Neural progenitor cell (in vitro differentiated cells): ENCODE measurements at places on chromosomes 3 and 15.

DNA sequence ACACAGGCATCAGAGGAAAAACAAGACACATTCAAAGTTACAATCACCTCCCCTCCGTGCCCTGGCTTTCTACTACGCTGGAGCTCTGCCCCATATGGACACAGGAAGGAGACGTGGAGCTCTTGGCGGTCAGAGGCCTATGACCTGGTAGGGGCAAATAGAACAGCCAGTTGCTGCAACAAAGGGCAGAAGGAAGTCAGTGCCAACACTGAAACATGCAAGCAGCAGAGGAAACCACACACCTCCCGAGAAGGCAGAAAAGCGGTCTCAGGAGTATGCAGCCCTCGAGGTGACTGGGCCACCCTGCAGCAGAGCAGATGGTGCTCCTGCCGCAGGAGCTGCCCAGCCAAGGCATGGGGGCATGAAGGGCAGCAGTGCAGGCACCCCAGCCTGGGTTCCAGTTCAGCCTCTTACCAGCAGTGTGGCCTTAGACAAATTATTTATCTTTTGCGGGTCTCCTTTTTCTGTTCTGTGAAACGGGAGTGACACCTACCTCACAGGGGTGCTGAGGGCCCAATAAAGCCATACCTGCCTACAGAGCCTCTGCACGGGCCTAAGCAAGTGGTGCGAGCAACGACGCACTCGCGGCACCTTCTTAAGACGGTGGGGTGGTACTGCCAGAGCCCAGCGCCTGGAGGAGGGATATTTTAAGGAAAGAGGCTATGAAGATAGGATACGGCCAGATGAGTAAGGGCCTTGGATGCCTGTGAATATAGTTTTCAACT is 8.6 kb downstream of the ZXDC start:
- H3K4me3 ChIP-seq = no peak overlapping the region
- H3K36me3 ChIP-seq = peaks cover 15% of the 10 kb centered on the region
- H3K27ac ChIP-seq = no peak overlapping the region
- H3K27me3 ChIP-seq = no peaks in the 10 kb centered on the region
- H3K4me1 ChIP-seq = peaks cover under 1% of the 10 kb centered on the region

DNA sequence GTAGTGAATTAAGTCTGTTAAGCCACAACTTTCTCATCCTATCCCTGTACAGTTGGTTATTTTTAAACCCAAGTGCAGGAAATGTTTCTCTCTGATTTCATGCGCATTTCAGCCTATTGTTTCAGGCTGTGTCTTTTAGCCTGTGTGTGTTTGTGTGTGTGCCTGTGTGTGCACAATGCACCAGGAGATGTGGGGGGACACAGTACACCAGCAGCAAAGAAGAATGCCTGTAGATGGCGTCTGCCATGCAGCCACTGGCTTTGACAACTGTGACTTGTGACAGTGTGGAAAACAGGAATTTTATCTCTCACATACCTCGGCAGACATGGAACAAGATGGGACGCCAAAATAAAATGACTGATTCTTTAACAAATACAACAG is 43.6 kb upstream of the PLXNA1 start:
- H3K27ac ChIP-seq = no peak overlapping the region
- no peaks in the 10 kb centered on the region for H3K27me3 ChIP-seq
- H3K4me1 ChIP-seq = peaks cover 6% of the 10 kb centered on the region
- DNase-seq = peak; percentile 51
- no peaks in the 10 kb centered on the region for H3K36me3 ChIP-seq
- no peak overlapping the region for H3K4me3 ChIP-seq

DNA sequence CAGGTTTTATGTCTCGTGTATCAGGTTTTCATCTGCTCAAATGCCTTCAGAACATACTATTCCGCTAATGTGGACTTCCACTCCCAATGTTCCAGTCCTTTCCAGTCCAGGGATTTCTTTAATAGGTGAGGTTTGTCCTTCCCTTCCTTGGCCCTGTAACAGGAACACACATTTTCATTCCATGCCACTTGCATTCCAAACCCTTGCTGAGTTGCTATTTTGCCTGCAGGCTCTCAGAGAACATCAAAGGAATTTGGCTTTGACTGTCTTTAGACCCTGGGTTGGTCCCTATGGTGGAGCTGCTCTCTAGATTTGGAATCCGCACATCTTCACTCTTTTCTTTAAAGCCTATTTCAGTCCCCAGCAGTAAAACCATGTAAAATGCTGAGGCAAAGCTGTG is 12.3 kb upstream of the ALCAM start:
- DNase-seq = peak; percentile 52
- no peak overlapping the region for H3K27ac ChIP-seq
- H3K4me1 ChIP-seq = peaks cover 5% of the 10 kb centered on the region
- peak overlapping the region; percentile 57 for H3K4me3 ChIP-seq

DNA sequence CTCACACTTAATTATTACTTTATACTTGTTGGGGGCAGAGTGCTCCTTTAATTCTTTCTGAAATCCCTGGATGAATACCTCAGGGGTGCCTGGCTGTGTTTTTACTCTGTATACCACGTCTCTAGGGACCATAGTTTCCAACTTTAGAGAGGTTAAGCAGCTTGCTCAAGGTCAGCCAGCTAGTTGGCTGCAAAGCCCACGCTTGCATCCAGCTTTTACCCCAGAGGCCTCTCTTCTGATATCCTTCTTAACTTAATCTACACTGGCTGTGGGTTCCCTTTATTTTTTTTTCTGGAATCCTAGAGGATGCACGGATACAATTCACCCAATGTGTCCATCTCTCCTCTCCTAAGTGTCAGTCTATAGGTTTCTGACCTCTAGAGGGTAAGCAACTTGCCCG is 1.4 kb downstream of the PDZRN3 start:
- peaks cover 22% of the 10 kb centered on the region for H3K27me3 ChIP-seq
- no peak for DNase-seq
- peak overlapping the region; percentile 70 for H3K4me3 ChIP-seq
- peaks cover 22% of the 10 kb centered on the region for H3K4me1 ChIP-seq
- no peak overlapping the region for H3K27ac ChIP-seq

DNA sequence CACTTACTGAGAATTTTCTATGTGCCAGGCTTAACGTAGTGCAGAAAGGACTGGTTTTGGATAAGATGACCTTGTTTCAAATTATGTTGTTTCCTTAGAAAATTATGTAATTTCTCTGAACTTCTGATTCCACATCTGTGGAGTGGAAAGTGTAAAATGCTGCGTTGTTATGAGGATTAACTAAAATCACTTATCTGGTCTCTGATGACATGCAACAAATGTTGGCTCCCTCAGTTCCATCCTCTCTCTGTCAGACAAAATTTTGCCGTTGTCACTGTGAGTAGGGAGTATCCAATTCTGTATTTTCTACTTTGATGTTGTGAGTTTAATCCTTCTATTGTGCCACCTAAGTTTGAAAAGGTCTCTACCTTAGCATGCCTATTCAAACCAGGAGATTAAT is 175.5 kb downstream of the KCNMB2 start:
- no peak for DNase-seq
- H3K27me3 ChIP-seq = no peaks in the 10 kb centered on the region
- no peaks in the 10 kb centered on the region for H3K36me3 ChIP-seq
- no peak overlapping the region for H3K4me3 ChIP-seq
- H3K27ac ChIP-seq = no peak overlapping the region

GRCh38 chr3:30440880-30441279 is 165.5 kb upstream of the TGFBR2 start:
- peak; percentile 10 for DNase-seq
- H3K27ac ChIP-seq = no peak overlapping the region
- no peaks in the 10 kb centered on the region for H3K36me3 ChIP-seq
- H3K4me3 ChIP-seq = no peak overlapping the region
- H3K27me3 ChIP-seq = no peaks in the 10 kb centered on the region

- DNase-seq = peak; percentile 48
- H3K4me3 ChIP-seq = peak overlapping the region; percentile 95
- peak overlapping the region; percentile 81 for H3K27ac ChIP-seq
- peaks cover 12% of the 10 kb centered on the region for H3K4me1 ChIP-seq
- H3K27me3 ChIP-seq = no peaks in the 10 kb centered on the region
- peaks cover 34% of the 10 kb centered on the region for H3K36me3 ChIP-seq
Observed at GRCh38 chr3:172751175-172751704, 714 bp downstream of the ECT2 start.

DNA sequence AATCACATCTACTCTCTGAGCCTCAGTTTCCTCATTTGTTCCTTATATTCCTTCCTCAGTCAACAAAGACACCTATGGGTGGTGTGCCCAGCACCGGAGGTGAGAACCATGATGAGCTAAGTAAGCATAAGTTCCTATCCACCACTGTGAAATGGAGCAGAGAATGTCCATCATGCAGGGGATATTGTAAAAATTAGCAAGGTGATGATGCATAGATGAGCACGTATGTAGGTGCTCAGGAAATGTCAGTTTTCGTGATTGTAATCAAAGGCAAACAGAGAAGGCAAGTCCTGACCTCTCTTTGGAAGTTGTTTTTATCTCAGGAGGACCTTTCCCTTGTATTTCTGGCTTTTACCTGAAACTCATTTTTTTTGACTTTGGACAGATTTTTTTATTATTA is 165.4 kb downstream of the GHSR start:
- H3K36me3 ChIP-seq = no peaks in the 10 kb centered on the region
- no peaks in the 10 kb centered on the region for H3K27me3 ChIP-seq
- no peak overlapping the region for H3K4me3 ChIP-seq
- peaks cover 3% of the 10 kb centered on the region for H3K4me1 ChIP-seq

DNA sequence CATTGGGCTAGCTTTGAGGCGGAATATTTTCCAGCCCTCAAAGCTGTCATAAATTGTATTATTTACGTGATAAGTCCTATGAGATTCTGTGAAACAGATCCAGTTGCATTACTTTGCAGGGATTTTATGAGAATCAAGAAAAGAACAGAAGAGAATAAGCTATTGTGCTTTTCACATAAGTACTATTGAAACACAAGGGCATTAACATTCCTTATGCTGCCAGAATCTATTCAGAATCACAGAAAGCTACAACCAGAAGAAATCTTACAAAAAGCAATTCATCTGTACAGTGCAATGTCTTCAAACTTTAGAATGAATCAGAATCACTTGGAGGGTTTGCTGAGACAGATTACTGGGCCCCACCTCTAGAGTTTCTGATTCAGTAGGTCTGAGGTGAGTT is 10.6 kb upstream of the CACNA1D start:
- DNase-seq = no peak
- no peaks in the 10 kb centered on the region for H3K36me3 ChIP-seq
- no peak overlapping the region for H3K27ac ChIP-seq
- H3K4me3 ChIP-seq = no peak overlapping the region
- H3K4me1 ChIP-seq = peaks cover 3% of the 10 kb centered on the region
- H3K27me3 ChIP-seq = no peaks in the 10 kb centered on the region

DNA sequence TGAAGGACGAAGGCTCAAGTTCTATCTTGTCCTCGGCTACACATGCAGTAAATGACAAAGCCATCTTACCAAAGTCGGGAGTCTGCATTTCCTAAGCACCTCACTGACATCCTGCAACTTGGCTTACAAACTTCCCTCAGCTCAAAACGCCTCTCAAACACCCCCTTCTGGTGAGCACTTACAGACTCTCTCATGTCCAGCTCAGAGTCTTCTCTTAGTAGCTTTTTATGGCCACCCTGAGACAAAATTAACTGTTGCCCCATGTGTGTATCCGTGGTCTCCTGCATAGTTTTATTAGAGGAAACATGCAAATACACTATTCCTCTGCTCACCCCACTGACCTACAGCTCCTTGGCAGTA is 819.7 kb downstream of the FHIT start:
- H3K4me3 ChIP-seq = no peak overlapping the region
- DNase-seq = peak; percentile 32
- no peak overlapping the region for H3K27ac ChIP-seq
- H3K36me3 ChIP-seq = no peaks in the 10 kb centered on the region

DNA sequence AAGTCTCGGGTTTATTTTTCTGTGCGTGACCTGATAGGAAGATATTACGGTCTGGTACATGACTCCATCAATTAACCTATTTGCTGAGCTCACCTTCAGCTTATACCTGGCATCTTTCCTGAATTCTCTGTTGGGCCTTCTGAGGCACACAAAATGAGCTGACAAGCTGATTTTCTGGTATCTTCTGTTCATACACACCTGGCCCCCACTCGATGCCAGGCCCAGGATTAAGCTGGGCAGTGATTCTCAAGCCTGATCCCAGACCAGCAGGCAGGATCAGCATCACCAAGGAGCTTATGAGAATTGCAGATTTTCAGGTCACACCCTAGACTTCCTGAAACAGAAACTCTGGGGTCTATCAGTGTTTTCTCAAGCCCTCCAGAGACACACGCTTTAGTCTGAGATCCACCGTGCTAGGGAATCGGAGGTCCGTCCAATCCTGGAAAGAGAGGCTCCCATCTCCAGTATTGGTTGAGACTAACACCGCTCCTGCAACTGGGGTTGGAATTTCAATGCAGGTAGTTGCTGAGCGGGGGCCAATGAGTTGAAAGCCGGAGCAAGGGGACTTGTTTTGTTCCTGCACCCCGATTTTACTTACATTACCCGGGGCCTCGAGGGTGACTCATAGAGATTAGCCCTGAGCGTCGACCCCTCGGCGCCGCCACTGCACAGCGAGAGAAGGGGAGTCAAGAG is 636 bp upstream of the EIF1B start:
- H3K27me3 ChIP-seq = no peaks in the 10 kb centered on the region
- peaks cover 17% of the 10 kb centered on the region for H3K4me1 ChIP-seq
- no peak for DNase-seq

GRCh38 chr3:144544871-144545270 is 573.2 kb downstream of the DIPK2A start:
- no peak overlapping the region for H3K4me3 ChIP-seq
- peaks cover 19% of the 10 kb centered on the region for H3K4me1 ChIP-seq
- no peak for DNase-seq
- H3K36me3 ChIP-seq = no peaks in the 10 kb centered on the region

GRCh38 chr3:12875857-12876836 is 34.8 kb upstream of the RPL32 start:
- H3K27me3 ChIP-seq = peaks cover 23% of the 10 kb centered on the region
- no peaks in the 10 kb centered on the region for H3K36me3 ChIP-seq
- H3K27ac ChIP-seq = no peak overlapping the region
- DNase-seq = peak; percentile 97
- H3K4me1 ChIP-seq = peaks cover 7% of the 10 kb centered on the region

DNA sequence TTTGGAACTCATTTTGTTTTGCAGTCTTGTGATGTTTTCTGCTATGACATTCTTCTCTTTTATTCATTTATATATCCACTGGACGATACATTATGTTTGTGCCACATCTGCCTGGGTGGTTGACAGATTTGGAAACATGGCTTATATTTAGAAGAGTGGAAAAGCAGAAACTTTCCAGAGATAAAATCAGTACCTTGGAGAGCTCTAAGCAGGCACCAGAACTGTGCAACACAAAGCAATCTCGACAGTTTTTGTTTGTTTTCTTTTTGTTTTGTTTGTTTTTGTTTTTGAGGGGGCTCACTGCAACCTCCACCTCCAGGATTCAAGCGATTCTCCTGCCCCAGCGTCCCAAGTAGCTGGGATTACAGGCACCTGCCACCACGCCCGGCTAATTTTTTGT is 45.5 kb downstream of the SYN2 start:
- no peak overlapping the region for H3K27ac ChIP-seq
- H3K27me3 ChIP-seq = no peaks in the 10 kb centered on the region
- H3K4me1 ChIP-seq = no peaks in the 10 kb centered on the region
- H3K4me3 ChIP-seq = no peak overlapping the region
- peak; percentile 45 for DNase-seq

DNA sequence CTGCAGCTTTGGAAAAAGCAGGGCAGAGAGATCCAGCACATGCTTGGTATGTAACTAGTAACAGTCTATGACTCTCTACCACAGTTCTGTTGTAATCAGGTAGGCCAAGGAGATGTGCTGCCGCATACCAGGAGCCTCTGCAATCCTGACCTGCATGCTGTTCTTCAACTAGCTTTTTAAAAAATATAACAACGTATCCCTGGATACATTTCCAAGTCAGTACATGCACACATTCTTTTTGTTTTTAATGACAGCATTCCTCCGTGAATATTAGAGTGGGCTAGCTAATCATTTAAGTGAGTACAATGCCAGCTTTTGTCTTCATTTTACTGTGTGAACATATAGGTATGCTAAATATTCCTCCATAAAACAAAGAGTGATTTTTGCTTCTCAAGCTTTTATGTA is 437.8 kb downstream of the RBMS3 start:
- DNase-seq = no peak
- H3K4me3 ChIP-seq = no peak overlapping the region
- H3K36me3 ChIP-seq = no peaks in the 10 kb centered on the region
- H3K4me1 ChIP-seq = peaks cover 4% of the 10 kb centered on the region
- no peak overlapping the region for H3K27ac ChIP-seq
